Stimulated activated CD4-positive, alpha-beta T cell treated with anti-CD3 and anti-CD28 coated beads, TNF-alpha, amount 100 ng/mL, for 1 hour (primary cell): ENCODE measurements at places on chromosomes 7 and 10.

DNA sequence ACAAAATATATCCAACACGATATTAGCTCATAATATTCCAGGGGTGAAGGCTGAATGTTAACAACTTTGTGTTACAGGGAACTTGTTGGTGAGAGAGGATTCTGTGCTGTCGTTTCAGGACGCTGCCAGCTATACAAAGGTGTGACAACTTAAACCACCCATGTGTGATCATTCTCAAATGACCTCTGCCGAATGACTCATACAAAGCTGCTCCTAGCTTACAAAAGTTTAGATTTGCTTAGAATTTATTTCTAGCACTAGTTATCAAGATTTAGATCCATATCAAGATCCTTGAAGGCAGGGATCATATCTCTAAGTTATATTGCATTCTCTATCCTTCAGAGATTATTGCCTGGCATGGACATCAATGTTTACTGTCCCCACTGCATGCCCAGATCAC, 65.3 kb downstream of the COBL start:
- no peak for DNase-seq

- no peak for DNase-seq
Observed at GRCh38 chr10:38174336-38174735, 80.2 kb downstream of the ZNF37A start.

DNA sequence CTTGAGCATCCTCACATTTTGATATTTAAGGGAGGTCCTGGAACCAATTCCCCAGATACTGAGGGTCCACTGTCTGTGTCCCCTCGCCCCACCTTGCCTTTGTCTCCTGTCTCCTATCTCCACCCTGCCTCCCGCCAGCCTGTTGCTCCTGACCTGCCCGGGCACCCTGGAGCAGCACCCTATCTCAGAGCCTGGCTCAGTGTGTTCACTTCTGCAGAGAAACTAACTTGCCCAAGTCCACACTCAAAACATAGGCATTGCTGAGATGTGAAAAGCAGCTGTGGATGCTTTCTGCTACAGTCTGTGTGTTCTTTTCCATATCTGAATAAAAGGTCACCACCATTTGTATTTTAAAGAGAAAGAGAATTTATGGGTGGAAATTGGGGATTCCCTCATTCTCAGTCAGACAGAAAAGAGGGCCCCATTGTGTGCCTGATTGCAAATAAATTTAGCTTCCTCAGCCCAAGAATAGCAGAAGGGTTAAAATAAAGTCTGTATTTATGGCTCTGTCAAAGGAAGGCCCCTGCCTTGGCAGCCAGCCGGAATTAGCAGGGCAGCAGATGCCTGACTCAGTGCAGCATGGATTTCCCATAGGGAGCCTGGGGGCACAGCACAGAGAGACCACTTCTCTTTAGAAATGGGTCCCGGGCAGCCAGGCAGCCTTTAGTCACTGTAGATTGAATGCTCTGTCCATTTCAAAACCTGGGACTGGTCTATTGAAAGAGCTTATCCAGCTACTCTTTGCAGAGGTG, 161.3 kb downstream of the EGFR start:
- DNase-seq: no peak

DNA sequence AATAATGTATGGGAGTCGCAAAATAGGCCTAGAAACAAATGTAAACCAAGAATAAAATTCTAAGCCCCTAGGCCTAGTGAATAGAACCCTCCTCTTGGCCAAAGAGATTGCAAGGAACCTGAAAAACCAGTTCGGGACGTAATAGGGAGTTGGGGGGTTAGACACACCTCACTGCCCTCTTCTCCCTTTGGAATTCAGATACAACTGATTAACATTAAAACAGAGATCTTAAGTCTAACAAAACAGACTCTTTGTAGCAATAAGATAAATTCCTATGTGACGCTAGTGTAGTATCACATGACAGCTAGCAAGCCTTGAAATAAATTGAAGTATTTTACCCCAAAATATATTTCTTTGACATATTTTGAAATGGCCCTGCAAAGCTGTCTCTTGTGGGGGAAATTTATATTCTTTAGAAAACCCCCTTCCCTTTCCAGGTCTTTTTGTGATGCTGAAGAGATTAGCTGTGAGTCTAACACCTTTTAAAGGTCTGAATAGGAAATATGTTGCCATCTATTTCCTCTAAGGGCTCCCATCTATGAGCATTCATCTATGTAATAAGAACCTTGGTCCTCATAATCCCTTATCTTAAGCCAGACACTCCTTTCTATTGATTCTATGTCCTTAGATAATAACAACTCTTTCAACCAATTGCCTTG, 623.4 kb upstream of the NRG3 start:
- no peak for DNase-seq

DNA sequence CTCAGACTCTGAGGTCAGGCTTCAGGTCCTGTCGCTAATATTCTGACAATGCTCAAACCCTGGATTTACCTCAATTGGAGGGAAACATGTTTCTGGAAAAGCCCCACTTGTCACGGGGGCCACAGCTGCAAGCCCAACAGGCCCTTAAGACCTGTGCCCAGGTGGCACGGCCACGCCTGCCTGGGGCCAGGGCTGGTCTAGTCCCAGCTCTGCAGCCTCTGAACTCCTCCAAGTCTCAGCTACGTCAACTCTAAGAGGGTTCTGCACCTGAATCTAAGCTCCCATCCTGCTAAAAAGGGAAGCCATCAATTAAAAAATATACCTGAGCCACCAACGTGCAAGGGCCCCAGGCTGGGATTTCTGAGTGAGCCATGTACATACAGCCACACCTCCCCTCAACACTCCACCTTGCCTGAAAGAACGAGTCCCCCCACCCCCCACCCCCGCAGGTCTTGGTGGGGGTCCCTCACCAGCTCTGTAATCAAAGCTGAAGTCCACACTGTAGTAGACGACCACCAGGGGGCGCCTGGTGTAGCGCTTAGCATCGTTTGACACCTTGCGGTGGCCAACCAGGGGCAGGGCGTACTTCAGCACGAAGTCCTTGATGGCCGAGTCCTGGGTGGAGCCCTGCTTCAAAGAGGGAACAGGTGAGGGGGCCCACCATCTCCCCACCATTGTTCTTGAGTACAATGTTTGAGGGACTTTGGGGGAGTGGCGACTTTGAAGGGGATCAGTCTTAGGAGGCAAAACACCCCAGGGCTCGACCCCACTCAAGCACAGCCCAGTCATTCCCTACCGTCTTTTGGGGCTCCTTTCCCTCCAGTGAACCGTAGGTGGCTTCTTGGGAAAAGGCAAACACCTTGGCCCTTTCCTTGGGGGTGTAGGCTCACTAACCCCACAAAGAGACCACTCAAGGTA, 22.6 kb downstream of the PDIA4 start:
- peak; percentile 77 for DNase-seq

GRCh38 chr7:33973231-33974015, 68.1 kb downstream of the BMPER start:
- DNase-seq: no peak

- no peak for DNase-seq
Observed at GRCh38 chr7:100865372-100865911, 1.7 kb upstream of the TRIP6 start.

GRCh38 chr10:3002304-3002703, 65.0 kb upstream of the PFKP start:
- no peak for DNase-seq

DNA sequence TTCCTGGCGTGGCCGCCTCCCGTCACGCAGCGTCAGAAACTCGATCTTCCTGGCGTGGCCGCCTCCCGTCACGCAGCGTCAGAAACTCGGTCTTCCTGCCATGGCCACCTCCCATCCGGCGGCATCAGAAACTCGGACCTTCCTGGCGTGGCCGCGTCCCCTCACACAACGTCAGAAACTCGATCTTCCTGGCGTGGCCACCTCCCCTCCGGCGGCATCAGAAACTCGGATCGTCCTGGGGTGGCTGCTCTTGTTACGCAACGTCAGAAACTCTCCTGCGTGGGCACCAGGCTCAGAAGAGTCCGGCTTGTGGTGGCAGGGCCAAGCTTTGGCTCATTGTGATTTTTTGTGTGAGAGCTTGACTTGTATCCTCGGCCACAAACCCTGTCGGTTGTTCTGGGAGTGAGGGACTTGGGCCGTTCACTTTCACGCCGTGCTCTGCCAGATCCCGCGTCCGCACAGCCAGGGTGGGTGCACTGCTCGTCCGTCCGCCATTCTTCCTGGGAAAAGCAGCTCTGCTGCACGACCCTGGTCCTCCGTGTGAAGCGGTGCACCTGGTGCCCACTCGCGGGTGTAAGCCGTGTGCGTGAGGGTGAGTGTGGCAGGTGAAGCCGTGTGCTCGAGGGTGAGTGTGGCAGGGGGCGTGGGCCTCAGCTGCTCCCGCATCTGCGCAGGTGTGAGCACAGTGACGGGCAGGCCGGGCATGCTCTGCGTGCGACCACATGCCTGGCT, 49.4 kb upstream of the SUN1 start:
- no peak for DNase-seq
